SK-N-SH (cell line): ENCODE measurements at places on chromosomes 11 and 22. TPM values are rescaled to one million over a fixed set of nuclear protein-coding genes. Genes with fewer than 3 reads are reported as not detected.

DCUN1D5 gene
- polyA plus RNA-seq = 33.1 and 40.3 TPM in 2 replicates

OR5T3 gene
- polyA plus RNA-seq = not detected in 2 replicates

BDNF gene
- polyA plus RNA-seq = 21.3 and 24.4 TPM in 2 replicates

BRMS1 gene
- polyA plus RNA-seq = 70.0 and 76.5 TPM in 2 replicates

F2 gene
- polyA plus RNA-seq = 0.07 TPM in 1 of 2 replicates, not detected in the other

CCDC73 gene
- polyA plus RNA-seq = not detected in 2 replicates

OR2AG1 gene
- not detected in 2 replicates for polyA plus RNA-seq

TCN1 gene
- 0.03 TPM in 1 of 2 replicates, not detected in the other for polyA plus RNA-seq

SSTR3 gene
- 0.02 TPM in 1 of 2 replicates, not detected in the other for polyA plus RNA-seq

CREB3L1 gene
- 5.6 and 14.0 TPM in 2 replicates for polyA plus RNA-seq

FAM227A gene
- 1.2 and 1.9 TPM in 2 replicates for polyA plus RNA-seq

MS4A14 gene
- not detected in 2 replicates for polyA plus RNA-seq
